ENCODE measurements at places on chromosomes 6 and 20.

- DNase-seq = peak; percentile 20
Observed at GRCh38 chr6:43913375-43914271, 143.6 kb downstream of the VEGFA start.

- DNase-seq = no peak
Observed at GRCh38 chr20:8782804-8783203, 286.1 kb upstream of the PLCB4 start.

- no peak for DNase-seq
Observed at GRCh38 chr20:61830241-61830930, 235.3 kb downstream of the TAF4 start.

- no peak for DNase-seq
Observed at GRCh38 chr20:1427457-1428054, 34.7 kb upstream of the FKBP1A start.

Measured in suppressor macrophage (primary cell).